GM23338 (cell line): ENCODE measurements at places on chromosomes 1 and 21. TPM values are rescaled to one million over a fixed set of nuclear protein-coding genes. Genes with fewer than 3 reads are reported as not detected.

GRCh38 chr1:59985911-59986515, 59.4 kb upstream of the CYP2J2 start:
- no peak for DNase-seq

DNA sequence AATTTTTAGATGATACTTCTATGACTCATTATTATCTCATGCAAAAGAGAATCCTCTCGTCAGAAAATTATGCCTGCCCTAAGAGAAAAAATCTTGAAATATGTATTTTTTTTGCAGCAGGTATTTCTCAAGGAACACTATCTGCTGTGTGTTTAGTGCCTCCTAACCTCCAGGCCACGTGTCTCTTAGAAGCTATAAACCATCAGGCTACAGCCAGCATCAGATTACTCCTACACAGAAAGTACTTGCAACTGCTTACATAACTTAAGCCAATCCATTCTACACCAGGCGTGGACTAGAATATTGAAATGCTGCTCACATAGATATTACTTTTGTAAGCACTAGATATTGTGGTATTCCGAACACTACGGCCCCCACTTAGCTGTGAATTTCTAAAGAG, 933.4 kb downstream of the PLA2G4A start:
- DNase-seq: no peak

- no peak for DNase-seq
These were observed 25.9 kb upstream of the CD84 start for GRCh38 chr1:160605205-160605604.

DNA sequence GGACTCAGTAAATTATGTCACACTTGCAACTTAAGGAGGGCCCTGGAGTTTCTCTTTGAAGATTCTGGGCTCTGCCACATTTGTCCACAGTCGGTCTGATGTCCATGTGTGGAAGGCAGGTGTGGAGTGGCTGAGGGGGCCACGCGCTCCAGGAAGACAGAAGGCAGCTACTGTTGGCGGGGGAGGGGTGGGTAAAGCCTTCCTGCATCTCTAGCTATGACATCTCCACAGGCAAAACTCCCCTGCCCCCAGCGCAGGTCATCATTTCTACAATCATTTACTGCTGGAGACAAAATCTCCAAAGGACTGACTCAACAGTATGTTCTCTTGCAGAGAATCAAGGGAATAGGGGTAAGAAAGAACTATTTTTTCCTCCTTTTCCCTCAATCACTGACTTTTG, 11.4 kb upstream of the TSPEAR start:
- no peak for DNase-seq

DNA sequence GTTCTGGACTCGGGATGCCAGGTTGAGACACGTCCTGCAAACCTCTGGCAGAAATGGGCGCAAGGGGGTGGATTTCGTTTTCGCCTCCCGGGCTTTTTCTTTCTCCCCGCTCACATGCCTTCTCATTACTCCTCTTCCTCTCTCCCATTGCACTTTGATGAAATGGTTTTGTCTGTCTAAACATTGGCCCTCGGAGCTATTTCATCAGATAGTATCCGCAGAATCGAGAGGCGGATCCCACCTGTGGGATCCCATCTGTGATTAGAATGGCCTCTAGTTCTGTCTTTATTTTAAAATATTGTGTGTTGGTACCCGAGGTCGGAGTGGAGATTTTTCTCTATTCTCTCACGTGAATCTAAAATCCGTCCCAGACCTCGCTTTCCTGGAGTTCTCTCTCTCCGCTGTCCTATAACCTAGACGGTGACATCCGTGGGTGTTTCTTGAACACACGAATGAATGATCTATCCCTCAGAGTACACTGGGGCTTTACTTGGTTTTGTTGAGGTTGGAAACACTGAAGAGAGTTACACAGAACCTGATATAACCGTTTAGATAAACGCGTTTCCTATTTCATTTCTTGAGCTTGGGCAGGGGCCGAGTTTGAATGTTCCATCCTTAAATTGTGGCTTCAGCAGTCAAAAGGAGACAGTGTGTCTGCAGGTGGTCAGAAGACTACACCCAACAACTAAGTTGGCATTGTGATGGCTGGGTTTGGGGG, 2.0 kb downstream of the EDARADD start:
- DNase-seq: no peak

Gene SPAG17
- 1.0 and 1.9 TPM in 2 replicates for polyA plus RNA-seq

Gene KRTAP7-1
- polyA plus RNA-seq: not detected in 2 replicates
